ENCODE measurements at places on chromosomes 2 and 18. TPM values are rescaled to one million over a fixed set of nuclear protein-coding genes. Genes with fewer than 3 reads are reported as not detected.

DSG2 gene
- total RNA-seq, result 0.53 TPM

FOXI3 gene
- not detected for total RNA-seq

COLEC11 gene
- not detected for total RNA-seq

SERPINB11 gene
- total RNA-seq, result not detected

EFEMP1 gene
- not detected for total RNA-seq

KIF3C gene
- total RNA-seq, result 2.9 TPM

EVA1A gene
- not detected for total RNA-seq

TMEM163 gene
- 0.71 TPM for total RNA-seq

ABHD1 gene
- total RNA-seq, result 1.5 TPM

MGAT4A gene
- 308 TPM for total RNA-seq

FIGN gene
- not detected for total RNA-seq

EGR4 gene
- total RNA-seq, result not detected

CERKL gene
- total RNA-seq, result not detected

DNA sequence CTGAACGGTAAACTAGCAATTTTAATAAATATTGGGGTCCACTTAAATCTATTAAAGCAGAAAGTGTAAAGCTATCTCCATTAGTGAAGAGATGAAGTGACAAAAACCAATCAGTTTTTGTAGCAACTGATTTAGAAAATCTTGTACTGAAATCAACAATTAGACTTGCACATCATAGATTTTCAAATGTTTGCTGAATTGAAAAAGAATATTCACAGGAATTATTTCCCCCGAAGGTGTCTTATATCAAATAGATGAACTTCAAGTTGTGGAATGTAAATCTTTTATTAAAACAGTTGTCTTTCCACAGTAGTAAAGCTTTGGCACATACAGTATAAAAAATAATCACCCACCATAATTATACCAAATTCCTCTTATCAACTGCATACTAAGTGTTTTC, 48.7 kb downstream of the ATIC start:
- H3K4me3 ChIP-seq, result no peak overlapping the region
- no peak overlapping the region for H3K27ac ChIP-seq
- H3K27me3 ChIP-seq, result no peaks in the 10 kb centered on the region
- H3K4me1 ChIP-seq, result no peaks in the 10 kb centered on the region

- no peak overlapping the region for H3K4me3 ChIP-seq
- H3K27me3 ChIP-seq, result no peaks in the 10 kb centered on the region
- H3K27ac ChIP-seq, result no peak overlapping the region
- no peaks in the 10 kb centered on the region for H3K36me3 ChIP-seq
Observed at GRCh38 chr2:207468488-207468887, 61.3 kb upstream of the CREB1 start.

DNA sequence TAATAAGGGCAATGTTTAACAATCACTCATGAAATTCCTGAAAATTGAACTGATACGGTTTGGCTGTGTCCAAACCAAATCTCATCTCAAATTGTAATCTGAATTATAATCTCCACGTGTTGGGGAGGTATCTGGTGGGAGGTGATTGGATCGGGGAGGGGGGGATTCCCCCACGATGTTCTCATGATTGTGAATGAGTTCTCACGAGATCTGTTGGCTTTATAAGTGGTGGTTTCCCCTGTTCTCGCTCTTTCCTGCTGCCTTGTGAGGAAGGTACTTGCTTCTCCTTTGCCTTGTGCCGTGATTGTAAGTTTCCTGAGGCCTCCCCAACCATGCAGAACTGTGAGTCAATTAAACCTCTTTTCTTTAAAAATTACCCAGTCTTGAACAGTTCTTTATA, 34.0 kb upstream of the SKOR2 start:
- no peak for DNase-seq
- no peaks in the 10 kb centered on the region for H3K36me3 ChIP-seq
- H3K27me3 ChIP-seq, result no peaks in the 10 kb centered on the region

DNA sequence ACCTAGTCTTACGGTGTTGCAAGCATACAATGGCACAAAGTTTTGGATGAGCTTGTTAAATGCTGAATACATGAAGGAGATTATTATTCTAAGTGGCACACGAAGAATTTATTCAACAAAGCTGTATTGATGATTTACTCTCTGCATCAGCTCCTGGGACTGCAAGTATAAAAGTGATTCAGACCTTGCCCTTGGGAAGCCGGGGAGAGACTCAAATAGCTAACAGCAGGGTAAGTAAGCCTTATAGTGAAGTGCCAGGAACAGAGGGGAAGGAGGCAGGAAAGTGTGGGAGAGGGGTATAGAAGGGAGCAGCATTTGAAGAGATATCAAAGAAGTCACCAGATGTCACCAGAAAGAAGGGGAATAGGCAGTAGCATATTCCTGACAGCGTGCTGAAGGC, 115.4 kb downstream of the MCFD2 start:
- no peaks in the 10 kb centered on the region for H3K4me1 ChIP-seq
- H3K36me3 ChIP-seq, result no peaks in the 10 kb centered on the region
- no peak overlapping the region for H3K4me3 ChIP-seq
- H3K27me3 ChIP-seq, result no peaks in the 10 kb centered on the region
- no peak for DNase-seq
- H3K27ac ChIP-seq, result no peak overlapping the region

- H3K36me3 ChIP-seq, result no peaks in the 10 kb centered on the region
- H3K27ac ChIP-seq, result no peak overlapping the region
- no peaks in the 10 kb centered on the region for H3K27me3 ChIP-seq
- DNase-seq, result no peak
- H3K4me3 ChIP-seq, result no peak overlapping the region
- no peaks in the 10 kb centered on the region for H3K4me1 ChIP-seq
Observed at GRCh38 chr2:169980001-169980400, 152.7 kb downstream of the UBR3 start.

DNA sequence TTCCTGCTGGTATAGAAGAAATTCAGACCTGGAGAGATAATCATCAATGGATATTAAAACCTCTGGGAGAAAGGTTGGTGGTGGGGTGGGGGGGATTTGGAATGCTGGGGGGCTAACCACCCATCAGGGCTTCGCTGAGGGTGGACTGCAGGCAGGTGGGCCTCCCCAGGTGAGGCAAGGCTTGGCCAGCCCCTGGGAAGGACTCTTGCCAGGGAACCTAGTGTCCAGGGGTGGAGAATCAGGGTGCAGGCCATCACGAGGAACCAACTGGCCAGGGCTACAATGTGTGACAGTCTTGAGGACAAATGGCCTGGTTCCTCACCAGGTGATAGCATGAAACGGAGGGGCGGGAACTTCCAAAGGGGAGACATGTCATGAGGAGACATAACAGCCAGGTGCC, 11.8 kb downstream of the RAB11FIP5 start:
- no peak overlapping the region for H3K27ac ChIP-seq
- H3K4me1 ChIP-seq, result no peaks in the 10 kb centered on the region
- DNase-seq, result no peak
- no peaks in the 10 kb centered on the region for H3K27me3 ChIP-seq
- H3K4me3 ChIP-seq, result no peak overlapping the region

GRCh38 chr2:197092431-197092830, 165.9 kb upstream of the PGAP1 start:
- no peak for DNase-seq
- no peak overlapping the region for H3K4me3 ChIP-seq
- no peak overlapping the region for H3K27ac ChIP-seq
- H3K4me1 ChIP-seq, result no peaks in the 10 kb centered on the region

- no peak overlapping the region for H3K27ac ChIP-seq
- H3K36me3 ChIP-seq, result no peaks in the 10 kb centered on the region
- H3K4me1 ChIP-seq, result no peaks in the 10 kb centered on the region
- DNase-seq, result no peak
- no peak overlapping the region for H3K4me3 ChIP-seq
Observed at GRCh38 chr2:3078684-3079083, 298.9 kb downstream of the EIPR1 start.

DNA sequence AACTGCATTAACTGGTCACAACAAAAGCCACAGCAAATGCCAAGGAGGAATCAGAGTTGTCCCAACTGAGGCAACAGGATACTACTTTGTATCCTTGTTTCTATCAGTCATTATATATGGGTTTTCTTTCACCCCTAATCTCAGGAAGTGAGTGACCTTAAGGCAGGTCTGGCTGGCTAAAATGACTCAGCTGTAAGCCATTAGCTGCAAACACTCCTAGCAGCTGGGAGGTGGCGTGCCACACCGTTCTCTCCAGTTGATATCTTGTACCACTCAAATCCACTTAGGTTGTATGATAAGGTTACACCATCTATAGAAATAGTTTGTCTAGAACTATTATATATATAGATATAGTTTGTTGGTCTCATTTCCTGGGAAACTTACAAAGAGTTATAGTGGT, 171.1 kb upstream of the MC4R start:
- no peak for DNase-seq
- H3K27ac ChIP-seq, result no peak overlapping the region
- H3K4me1 ChIP-seq, result no peaks in the 10 kb centered on the region
- H3K36me3 ChIP-seq, result no peaks in the 10 kb centered on the region

- H3K36me3 ChIP-seq, result no peaks in the 10 kb centered on the region
- no peak for DNase-seq
- H3K27me3 ChIP-seq, result no peaks in the 10 kb centered on the region
- no peak overlapping the region for H3K27ac ChIP-seq
- H3K4me3 ChIP-seq, result no peak overlapping the region
- H3K4me1 ChIP-seq, result no peaks in the 10 kb centered on the region
Observed at GRCh38 chr18:35777039-35777438, 195.4 kb upstream of the RMP24 start.

GRCh38 chr2:4354678-4355077, 651.3 kb downstream of the DCDC2C start:
- no peak overlapping the region for H3K4me3 ChIP-seq
- H3K27me3 ChIP-seq, result no peaks in the 10 kb centered on the region
- no peak for DNase-seq
- H3K27ac ChIP-seq, result no peak overlapping the region

DNA sequence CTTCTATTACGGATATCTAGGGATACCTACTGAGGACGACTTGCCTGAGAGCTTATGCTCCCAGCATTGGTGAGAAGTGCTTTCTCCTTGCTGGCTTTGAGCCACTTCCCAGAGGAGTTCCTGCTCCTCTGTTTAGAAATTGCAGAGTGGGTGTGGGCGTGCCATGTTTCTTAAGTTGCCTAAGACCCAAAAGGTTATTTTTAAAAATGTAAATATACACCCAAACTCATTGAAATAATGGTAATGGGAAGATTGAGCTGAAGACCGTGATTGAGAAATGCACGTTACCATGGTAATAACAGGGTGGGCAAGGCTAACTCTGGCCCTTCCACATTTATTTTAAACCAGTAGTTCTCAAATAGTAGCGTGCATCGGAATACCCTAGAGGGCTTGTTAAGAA, 17.2 kb upstream of the TMEM200C start:
- no peaks in the 10 kb centered on the region for H3K4me1 ChIP-seq
- DNase-seq, result no peak
- H3K27me3 ChIP-seq, result no peaks in the 10 kb centered on the region
- no peak overlapping the region for H3K27ac ChIP-seq
- H3K4me3 ChIP-seq, result no peak overlapping the region

DNA sequence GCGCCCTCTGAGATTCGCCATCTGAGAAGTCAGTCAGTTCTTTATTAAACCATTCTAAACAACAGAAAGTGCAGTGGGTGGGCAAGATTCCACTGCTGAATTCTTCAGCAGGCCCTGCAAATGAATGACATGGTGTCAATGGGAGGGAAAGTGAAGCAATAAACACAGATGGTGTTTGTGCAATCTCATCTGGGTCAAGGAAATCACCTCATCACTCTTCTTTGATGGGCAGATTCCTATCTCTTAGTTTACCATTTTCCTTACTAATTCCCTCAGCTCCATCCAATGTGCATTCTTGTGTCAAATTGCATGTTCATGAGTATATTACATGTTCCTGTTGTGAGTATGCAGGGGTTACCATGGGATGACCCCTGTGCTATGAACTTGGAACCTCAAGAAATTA, 100.7 kb upstream of the CYP1B1 start:
- no peaks in the 10 kb centered on the region for H3K36me3 ChIP-seq
- H3K27me3 ChIP-seq, result no peaks in the 10 kb centered on the region
- no peak overlapping the region for H3K4me3 ChIP-seq
- H3K4me1 ChIP-seq, result no peaks in the 10 kb centered on the region
- H3K27ac ChIP-seq, result no peak overlapping the region

DNA sequence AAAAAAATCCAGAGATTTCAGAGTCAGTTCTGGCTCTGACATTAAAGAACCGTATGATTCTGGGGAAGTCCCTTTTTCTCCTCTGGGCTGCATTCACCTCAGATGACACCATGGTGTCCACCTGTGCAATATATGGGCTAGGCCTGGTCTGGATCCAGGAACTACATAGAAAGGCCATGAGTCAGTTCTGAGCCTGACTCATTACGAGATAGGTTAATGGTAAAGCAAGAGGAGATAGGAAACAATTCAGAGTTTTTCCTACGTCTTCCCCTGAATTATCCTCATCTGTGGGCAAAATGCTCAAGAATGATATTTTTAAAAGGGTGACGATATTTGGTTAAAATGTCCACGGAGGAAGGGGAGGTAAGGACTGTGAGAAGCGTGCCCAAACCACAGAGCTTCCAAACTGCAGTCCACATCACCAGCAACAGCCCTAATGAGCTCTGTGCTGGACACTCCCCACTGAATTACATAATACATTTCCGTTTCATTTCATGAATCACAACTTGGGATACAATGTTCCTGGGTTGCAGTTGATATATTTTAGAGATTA, 180.1 kb upstream of the OSR1 start:
- no peak for DNase-seq
- H3K27me3 ChIP-seq, result no peaks in the 10 kb centered on the region
- no peak overlapping the region for H3K27ac ChIP-seq
- H3K4me3 ChIP-seq, result no peak overlapping the region

Measured in naive thymus-derived CD4-positive, alpha-beta T cell (primary cell).